Activated naive CD4-positive, alpha-beta T cell treated with anti-CD3 and anti-CD28 coated beads, Interleukin-2, amount 10 ng/mL, durations not matched to agents 7 days and 5 days (primary cell): ENCODE measurements at places on chromosomes 7 and 10.

- H3K27me3 ChIP-seq, result peaks cover 14% of the 10 kb centered on the region
- no peak for DNase-seq
- no peaks in the 10 kb centered on the region for H3K4me1 ChIP-seq
- no peak overlapping the region for H3K4me3 ChIP-seq
Observed at GRCh38 chr7:29254591-29254990, 60.0 kb downstream of the CHN2 start.

- H3K36me3 ChIP-seq, result peaks cover 40% of the 10 kb centered on the region
- H3K4me1 ChIP-seq, result peaks cover 60% of the 10 kb centered on the region
- H3K27ac ChIP-seq, result peak overlapping the region; percentile 83
- H3K27me3 ChIP-seq, result no peaks in the 10 kb centered on the region
- DNase-seq, result peak; percentile 61
Observed at GRCh38 chr7:130947792-130948580, 214.0 kb upstream of the KLF14 start.

- no peaks in the 10 kb centered on the region for H3K4me1 ChIP-seq
- no peak overlapping the region for H3K27ac ChIP-seq
- DNase-seq, result no peak
- H3K4me3 ChIP-seq, result no peak overlapping the region
- H3K27me3 ChIP-seq, result no peaks in the 10 kb centered on the region
- no peaks in the 10 kb centered on the region for H3K36me3 ChIP-seq
Observed at GRCh38 chr7:54967377-54967776, 51.4 kb upstream of the EGFR start.

DNA sequence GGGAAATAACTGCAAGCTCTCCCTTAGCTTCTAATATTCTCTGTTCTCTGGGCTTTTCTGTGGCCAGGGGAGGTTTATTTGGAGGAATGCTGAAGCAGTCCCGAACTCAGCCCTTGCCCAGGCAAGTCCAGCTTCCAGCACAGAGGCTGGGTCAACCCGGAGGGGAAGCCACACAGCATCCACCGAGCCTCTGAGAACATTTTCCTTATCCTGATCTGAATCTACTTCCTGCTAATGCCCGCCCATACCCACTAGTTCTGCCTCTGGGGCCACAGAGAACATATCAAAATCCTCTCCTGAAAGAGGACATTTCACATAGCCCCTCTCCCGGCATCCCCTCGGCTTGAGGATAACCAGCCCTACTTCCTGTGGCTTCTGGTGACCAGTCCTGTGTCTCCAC is 31.1 kb downstream of the SH3PXD2A start:
- no peak overlapping the region for H3K4me3 ChIP-seq
- no peak overlapping the region for H3K27ac ChIP-seq
- H3K27me3 ChIP-seq, result peaks cover 60% of the 10 kb centered on the region

- DNase-seq, result no peak
- H3K27ac ChIP-seq, result no peak overlapping the region
- no peaks in the 10 kb centered on the region for H3K27me3 ChIP-seq
- H3K36me3 ChIP-seq, result peaks cover 21% of the 10 kb centered on the region
- peaks cover 12% of the 10 kb centered on the region for H3K4me1 ChIP-seq
- no peak overlapping the region for H3K4me3 ChIP-seq
Observed at GRCh38 chr7:143384661-143385631, 3.8 kb downstream of the ZYX start.

- H3K27ac ChIP-seq, result no peak overlapping the region
- H3K4me3 ChIP-seq, result peak overlapping the region; percentile 46
- peaks cover 9% of the 10 kb centered on the region for H3K4me1 ChIP-seq
- no peak for DNase-seq
- H3K27me3 ChIP-seq, result peaks cover 20% of the 10 kb centered on the region
- no peaks in the 10 kb centered on the region for H3K36me3 ChIP-seq
Observed at GRCh38 chr10:132848291-132848701, 62.3 kb upstream of the NKX6-2 start.

DNA sequence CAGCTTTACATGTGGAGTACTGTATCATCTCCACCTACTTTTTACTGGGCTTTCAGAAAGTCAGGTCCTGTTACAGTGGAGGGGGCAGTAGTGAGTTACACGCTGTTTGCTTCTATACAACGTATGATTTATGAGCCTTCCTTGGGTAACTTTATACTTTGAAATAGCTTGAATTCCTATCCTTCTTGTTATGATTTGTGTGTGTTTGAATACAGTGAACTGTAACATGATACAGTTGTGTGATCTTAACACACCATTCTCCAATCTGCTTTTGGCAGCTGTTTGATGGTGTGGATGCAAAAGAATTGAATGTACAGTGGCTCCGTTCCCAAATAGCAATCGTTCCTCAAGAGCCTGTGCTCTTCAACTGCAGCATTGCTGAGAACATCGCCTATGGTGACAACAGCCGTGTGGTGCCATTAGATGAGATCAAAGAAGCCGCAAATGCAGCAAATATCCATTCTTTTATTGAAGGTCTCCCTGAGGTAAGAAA is 41.7 kb downstream of the SP8 start:
- DNase-seq, result no peak
- no peak overlapping the region for H3K27ac ChIP-seq
- H3K4me1 ChIP-seq, result no peaks in the 10 kb centered on the region
- no peaks in the 10 kb centered on the region for H3K36me3 ChIP-seq
- H3K27me3 ChIP-seq, result no peaks in the 10 kb centered on the region

DNA sequence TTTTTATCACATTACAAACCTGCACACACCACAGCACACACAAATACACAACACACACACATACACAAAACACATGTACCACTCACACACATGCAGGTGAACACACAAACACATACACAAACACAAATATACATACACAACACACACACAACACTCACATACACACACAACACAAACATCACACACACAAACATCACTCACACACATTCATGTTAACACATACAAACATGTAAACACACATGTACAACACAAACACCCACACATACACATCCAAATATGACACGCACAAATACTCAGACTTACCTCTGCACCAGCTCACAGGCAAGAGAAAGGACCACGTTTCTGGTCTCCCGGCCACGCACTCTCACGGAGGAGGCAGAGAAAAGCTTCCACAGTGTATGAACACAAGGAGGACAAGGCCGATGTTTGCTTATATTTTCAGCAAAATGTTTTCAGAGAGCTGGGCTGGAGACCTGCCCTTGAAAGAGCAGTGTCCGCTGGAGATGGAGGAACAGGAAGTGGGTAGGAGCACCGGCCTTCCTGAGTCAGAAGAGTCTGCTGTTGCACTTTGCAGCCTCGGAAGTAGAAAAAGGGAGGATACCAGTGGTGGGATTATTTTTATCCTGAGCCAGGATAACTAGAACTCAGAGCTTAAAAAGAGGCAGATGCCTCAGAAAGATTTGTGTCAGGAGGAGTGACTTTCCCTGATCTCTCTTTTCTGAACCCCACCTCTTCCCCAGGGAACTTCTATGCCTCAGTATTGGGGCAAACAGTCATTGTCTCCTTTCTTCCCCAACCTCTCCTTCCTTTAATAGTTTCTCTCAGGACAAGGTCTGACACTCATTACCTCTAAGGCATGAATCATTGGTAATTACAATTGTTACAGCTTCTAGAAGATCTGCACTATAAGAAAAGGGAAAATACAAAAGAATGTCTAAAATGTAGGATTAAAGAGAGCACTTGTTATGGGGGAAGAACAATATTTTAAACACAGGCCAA is at the start of gene GIMAP6:
GIMAP6 (minus strand) TSS at position 520 of the 999 bp plus-strand sequence. CDS start 2,243 bp downstream, outside the sequence.
- H3K4me3 ChIP-seq, result peak within 1 kb of the TSS; percentile 83
- H3K27me3 ChIP-seq, result no peaks in the 10 kb centered on the region
- DNase-seq, result peak; percentile 62

DNA sequence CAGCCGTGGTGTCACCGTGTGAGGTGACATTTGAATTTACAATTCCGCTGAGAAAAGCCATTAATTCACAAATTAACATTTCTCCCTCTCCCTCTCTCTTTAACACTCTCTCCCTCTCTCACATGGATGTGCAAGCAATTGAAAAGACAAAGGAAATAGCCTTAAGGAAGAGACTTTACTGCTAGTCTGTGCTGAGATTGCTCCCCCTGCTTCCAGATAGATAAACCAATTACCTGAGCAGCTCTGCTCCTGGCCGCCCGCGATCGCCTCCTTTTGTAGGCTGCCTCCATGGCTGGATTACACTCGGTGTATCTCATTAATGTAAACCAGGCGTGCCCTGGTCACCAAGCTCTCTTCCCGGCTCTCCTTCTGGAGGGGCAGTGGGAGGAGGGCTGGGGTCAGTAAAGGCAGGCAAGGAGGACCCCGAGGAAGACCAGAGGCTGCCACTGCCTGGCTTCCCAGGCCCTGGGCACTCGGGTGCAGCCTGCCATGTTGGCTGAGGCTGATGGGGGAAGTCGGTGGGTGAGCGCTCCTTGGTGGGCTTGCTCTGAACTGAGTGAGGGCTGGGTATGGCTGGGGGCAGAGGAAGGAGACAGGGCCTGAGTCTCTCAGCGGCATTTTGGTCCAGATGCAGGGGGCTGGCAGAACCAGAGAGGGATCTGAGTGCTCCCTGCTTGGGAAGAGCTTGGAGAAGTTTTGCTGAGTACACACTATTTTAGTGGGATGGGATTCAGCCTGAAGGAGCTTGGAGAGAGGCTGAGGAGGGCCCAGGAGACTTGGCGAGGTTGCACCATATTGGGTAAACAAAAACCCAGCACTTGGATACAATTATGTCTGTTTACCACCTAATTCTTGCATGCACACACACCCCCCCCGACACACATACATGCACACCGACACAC is 42.9 kb downstream of the PAX2 start:
- no peak for DNase-seq
- peak overlapping the region; percentile 25 for H3K27ac ChIP-seq
- H3K4me3 ChIP-seq, result no peak overlapping the region
- no peaks in the 10 kb centered on the region for H3K4me1 ChIP-seq
- H3K36me3 ChIP-seq, result no peaks in the 10 kb centered on the region
- H3K27me3 ChIP-seq, result peaks cover 74% of the 10 kb centered on the region

- no peak overlapping the region for H3K27ac ChIP-seq
- H3K4me3 ChIP-seq, result no peak overlapping the region
- peaks cover 19% of the 10 kb centered on the region for H3K4me1 ChIP-seq
- no peaks in the 10 kb centered on the region for H3K36me3 ChIP-seq
Observed at GRCh38 chr10:11448190-11448544, 163.3 kb downstream of the USP6NL start.

DNA sequence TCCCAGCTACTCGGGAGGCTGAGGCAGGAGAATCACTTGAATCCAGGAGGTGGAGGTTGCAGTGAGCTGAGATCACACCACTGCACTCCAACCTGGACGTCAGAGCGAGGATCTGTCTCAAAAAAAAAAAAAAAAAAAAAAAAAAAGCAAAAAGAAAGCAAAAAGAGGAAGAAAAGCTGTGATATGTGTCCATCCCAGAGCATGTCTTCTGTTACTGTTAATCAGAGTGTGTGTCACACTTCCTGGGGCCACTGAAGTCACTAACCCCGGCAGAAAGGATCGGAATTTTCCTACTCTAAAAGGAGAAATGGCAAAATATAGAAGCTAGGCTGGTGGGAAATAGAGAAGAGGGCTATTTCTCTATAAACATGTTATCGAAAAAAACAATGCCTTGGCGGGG is 11.9 kb downstream of the PIK3AP1 start:
- DNase-seq, result no peak
- H3K27me3 ChIP-seq, result peaks cover 6% of the 10 kb centered on the region
- no peaks in the 10 kb centered on the region for H3K4me1 ChIP-seq
- no peak overlapping the region for H3K4me3 ChIP-seq
- no peak overlapping the region for H3K27ac ChIP-seq

DNA sequence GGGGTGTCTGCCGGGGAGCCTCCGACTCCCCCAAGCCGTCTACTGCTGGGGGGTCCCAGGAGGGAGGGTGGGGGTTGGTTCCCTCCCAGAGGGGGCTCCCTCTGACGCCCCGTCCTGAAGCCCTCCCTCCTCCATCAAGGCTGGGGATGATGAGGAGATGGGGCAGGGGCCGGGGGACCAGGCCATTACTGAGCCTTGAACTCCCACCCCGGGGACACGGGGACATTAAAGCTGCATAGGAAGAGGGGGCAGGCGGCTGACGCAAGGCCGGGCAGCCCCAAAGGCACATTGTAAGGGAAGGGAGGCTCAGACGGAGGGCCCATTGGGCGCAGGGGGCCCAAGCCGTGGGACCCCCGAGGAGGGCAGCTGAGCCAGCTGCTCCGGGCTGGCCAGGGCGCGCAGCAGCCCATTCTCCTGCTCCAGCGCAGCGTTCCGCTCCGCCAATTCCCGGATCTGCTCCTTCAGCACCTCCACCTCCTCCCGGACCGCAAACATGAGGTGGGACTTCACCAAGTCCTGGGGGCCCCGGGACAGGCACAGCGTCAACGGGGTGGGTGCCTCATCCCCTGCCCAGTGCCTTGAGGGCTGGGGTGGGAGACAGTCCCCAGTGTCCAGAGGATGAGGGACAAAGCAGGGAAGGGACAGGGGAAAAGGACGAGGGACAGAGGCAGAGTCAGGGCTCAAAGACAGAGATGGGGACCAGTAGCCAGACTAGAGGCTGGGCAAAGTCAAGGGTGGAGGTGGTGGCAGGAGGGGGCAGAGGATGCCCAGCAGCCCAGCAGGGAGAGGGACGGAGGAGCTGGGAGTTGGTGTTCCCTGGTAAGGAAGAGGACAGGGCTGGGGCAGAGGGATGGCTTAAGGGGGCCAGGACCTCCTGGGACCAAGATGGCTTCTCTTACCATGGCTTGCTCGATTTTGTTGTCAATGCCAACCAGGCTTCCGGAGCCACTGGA is 2.9 kb upstream of the SPACDR start:
- H3K36me3 ChIP-seq, result peaks cover 35% of the 10 kb centered on the region
- peaks cover 17% of the 10 kb centered on the region for H3K4me1 ChIP-seq
- H3K4me3 ChIP-seq, result no peak overlapping the region

- no peak for DNase-seq
- no peaks in the 10 kb centered on the region for H3K27me3 ChIP-seq
- H3K36me3 ChIP-seq, result no peaks in the 10 kb centered on the region
- no peak overlapping the region for H3K4me3 ChIP-seq
- H3K27ac ChIP-seq, result no peak overlapping the region
Observed at GRCh38 chr10:86872757-86873156, 84.7 kb downstream of the MMRN2 start.

DNA sequence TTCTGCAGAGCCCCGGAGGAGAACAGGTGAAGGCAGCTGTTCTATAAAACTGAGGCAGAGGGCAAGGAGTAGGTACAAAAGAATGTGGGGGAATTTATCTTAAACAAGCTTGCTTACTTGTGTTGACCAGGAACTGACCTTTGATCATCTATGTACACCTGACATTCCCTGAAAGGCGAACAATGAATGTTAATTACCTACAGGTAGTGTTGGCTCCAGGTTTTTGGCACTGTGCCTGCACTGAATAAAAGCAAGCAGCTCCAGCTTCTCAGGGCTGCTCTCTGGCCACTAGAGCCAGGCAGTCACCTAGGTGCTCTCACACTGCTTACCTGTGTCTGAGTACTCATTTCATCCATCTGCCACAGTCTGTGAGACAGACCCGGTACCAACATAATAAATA is 87.0 kb downstream of the RAPGEF5 start:
- no peak overlapping the region for H3K27ac ChIP-seq
- DNase-seq, result no peak
- H3K36me3 ChIP-seq, result no peaks in the 10 kb centered on the region
- peaks cover 8% of the 10 kb centered on the region for H3K27me3 ChIP-seq
- H3K4me1 ChIP-seq, result no peaks in the 10 kb centered on the region

DNA sequence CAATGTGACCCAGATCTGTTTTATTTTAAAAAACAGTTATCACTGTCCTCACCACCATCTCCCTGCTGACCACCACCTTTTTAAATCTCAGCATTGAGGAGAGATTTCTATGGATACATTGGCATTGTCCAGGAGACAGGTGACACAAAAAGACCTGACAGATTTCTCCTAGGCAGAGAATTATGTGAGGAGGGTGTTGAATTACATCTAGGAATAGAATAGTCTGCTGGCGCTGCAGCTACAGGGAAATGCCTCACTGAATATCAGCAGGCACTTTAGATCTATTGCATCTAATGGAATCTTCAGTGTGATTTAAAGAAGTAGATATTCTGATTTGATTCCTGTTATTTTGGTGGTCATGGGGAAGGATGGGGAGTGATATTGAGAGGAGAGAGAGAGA is 593.5 kb downstream of the NRG3 start:
- H3K27ac ChIP-seq, result no peak overlapping the region
- no peak for DNase-seq
- H3K27me3 ChIP-seq, result no peaks in the 10 kb centered on the region
- no peaks in the 10 kb centered on the region for H3K36me3 ChIP-seq
- no peaks in the 10 kb centered on the region for H3K4me1 ChIP-seq
- no peak overlapping the region for H3K4me3 ChIP-seq
